ENCODE measurements at places on chromosomes 16 and 17. TPM values are rescaled to one million over a fixed set of nuclear protein-coding genes. Genes with fewer than 3 reads are reported as not detected.

GRCh38 chr16:66842765-66843164, 1.4 kb upstream of the CA7 start:
- no peak overlapping the region for H3K4me3 ChIP-seq
- H3K4me1 ChIP-seq, result peaks cover 9% of the 10 kb centered on the region
- no peak for DNase-seq
- H3K36me3 ChIP-seq, result no peaks in the 10 kb centered on the region
- H3K27ac ChIP-seq, result no peak overlapping the region
- peaks cover 2% of the 10 kb centered on the region for H3K27me3 ChIP-seq

DNA sequence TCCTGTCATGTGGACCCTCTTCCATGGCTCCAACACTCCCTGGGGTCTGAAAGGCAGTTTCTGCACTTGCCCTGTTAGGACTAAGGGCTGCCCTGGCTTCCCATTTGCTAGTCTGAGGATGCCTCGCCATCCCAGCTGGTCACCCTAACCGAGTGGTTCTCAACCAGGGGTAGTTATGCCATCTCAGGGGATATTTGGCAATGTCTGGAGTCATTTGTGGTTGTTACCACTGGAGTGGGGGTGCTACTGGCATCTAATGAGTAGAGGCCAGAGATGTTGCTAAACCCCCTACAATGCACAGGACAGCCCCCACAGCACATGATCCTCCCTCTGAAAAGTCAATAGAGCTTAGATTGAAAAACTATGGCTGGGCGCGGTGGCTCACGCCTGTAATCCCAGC, 26.9 kb upstream of the CDH1 start:
- no peaks in the 10 kb centered on the region for H3K27me3 ChIP-seq
- no peak overlapping the region for H3K4me3 ChIP-seq
- H3K36me3 ChIP-seq, result no peaks in the 10 kb centered on the region
- H3K27ac ChIP-seq, result no peak overlapping the region

DNA sequence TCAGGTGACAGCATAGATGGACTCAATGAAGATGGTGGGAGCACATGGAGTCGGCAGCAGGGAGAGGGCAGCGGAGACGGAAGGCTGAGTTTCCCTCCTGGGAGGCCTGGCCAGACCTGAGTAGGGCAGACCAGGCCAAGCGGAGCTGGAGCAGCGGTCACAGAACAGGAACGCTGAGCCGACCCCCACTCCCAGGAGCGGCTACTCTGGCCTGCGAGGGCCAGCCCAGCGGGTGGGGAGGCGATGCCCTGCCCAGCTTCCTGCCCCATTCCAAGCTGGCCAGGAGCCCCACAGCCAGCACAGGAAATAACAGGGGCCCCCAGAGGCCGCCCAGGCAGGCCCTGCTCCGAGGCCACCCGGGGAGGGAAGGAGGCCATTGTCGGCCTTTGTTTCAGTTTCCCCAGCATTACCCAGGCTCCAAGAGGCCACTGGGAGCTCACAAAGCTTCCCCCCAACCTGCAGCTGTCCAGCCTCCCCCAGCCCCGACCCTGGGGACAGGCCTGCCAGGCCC, 79.8 kb downstream of the ZNF423 start:
- no peak overlapping the region for H3K4me3 ChIP-seq
- H3K4me1 ChIP-seq, result peaks cover 4% of the 10 kb centered on the region
- H3K27me3 ChIP-seq, result no peaks in the 10 kb centered on the region
- H3K27ac ChIP-seq, result no peak overlapping the region
- DNase-seq, result no peak
- H3K36me3 ChIP-seq, result no peaks in the 10 kb centered on the region

The NPIPA7 gene
- total RNA-seq, result 2.0 TPM

DNA sequence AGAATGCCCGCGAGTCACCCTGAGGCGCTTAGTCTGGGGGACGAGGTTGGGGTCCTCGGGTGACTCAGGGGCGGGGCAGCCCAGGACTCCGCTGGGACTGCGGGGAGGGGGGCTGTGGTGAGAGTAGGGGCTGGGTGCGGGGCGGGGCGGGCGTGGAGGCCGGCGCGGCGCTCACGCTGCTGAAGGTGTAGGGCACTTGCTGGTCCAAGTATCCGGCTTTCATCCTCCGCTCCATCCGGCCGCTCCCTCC, 832 bp downstream of the ETV4 start:
- no peaks in the 10 kb centered on the region for H3K36me3 ChIP-seq
- no peak overlapping the region for H3K4me3 ChIP-seq
- no peaks in the 10 kb centered on the region for H3K27me3 ChIP-seq
